ENCODE measurements at places on chromosomes 1 and 21.
A peak's percentile ranks its signal among the peaks of the same experiment; 100 is the strongest.

GRCh38 chr1:223175032-223175431 lies 32.0 kb upstream of the TLR5 start:
- no peak for DNase-seq

DNA sequence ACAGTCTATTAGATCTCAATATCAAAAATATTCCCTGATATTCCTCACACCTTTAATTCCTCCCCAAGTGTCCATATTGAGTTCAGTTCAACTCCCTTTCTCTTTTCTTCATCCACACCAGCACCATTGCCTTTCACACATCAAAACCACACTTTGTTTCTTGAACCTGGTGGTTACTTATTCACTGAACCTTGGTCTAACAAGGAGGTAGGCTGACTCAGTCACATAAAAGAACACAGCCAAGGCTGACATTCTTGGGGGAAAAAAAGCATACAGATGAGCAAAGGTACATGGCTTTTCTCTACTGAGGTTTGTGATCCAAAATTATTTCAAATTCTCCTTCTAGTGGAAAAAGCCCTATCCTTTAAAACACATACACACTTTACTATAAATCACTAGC lies 131.7 kb upstream of the USH2A start:
- DNase-seq, result no peak

GRCh38 chr1:62841587-62842169 lies 57.7 kb downstream of the ATG4C start:
- DNase-seq, result peak; percentile 56

- DNase-seq, result peak; percentile 63
Measured at GRCh38 chr1:219812491-219813203, 115.7 kb downstream of the SLC30A10 start.

GRCh38 chr1:167509587-167509986 lies 8.7 kb downstream of the CD247 start:
- DNase-seq, result no peak

- no peak for DNase-seq
Measured at GRCh38 chr21:41763996-41764395, 2.9 kb downstream of the RIPK4 start.

DNA sequence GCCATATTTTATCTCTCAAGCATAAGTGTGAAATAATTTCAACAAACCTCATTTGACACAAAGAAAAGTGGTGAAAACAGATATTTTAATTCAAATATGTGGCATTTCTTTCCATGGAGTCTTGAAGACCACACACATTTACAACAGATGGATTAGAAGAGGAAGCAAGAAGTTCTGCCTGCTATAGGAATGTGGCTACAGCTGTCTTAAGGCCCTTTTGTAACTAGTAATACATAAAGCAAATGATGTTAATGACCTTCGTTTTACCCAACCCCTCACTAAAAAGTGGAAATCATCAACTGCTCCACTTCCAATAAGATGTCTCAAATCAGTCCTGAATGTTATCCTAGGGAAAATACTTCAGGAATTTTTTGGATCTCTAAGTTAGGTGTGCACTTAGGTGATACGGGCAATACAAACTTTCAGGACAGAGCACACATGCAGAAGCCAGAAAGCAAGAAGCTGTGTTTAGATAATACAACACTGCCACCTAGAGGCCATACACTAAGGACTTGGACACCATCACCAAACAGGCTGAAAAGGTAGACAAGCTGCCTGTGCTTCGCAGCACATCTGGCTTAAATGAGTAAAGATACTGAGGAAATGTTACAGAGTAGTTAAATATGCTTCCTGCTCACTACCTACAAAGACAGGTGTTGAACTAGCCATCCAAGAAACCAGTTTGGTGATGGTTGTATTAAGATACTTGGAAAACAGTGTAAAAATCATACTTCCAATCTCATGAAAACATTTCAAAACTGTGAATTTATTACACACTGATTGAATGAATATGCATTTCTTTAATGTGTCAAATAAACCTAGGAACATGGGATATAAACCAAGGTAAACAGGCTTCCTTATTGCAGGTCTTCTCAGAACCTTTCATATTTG lies 24.4 kb downstream of the RRAGC start:
- DNase-seq, result peak; percentile 76

DNA sequence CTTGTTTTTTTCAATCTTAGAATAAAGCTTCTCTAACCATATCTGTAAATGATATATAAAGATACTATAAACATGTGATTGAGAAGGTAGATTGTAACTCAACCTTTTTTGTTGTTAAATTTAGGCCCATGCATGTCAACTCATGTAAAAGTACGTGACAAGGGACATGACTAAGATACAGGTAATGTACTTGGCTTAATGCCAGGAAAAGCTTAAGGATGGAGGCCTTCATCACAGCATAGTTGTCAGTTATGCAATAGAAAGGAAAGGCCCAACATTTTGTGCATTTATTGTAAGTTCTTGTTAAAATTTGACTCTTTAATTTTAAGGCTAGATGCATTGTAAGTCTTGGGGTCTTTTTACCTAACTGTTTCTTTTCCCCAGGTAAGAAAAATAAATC lies 305.1 kb downstream of the LTN1 start:
- DNase-seq, result no peak

DNA sequence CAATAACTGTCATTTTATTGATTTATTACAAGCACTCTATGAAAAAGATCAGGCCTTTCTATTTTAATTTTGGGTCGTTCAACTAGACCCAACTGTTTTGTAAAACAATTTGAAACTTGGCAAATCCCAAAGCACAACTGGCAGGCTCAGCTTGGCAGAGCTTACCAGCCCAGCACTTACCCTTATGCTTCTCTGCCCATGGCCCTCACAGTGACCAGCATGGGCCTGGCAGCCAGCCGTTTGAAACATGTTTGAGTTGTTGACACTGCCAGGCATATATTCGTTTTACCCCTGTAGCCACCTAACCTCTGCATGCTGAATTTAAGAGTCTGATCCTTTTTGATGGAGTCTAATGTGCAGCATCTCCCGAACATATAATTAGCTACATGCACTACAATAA lies 796.7 kb upstream of the ADGRL2 start:
- DNase-seq, result no peak

DNA sequence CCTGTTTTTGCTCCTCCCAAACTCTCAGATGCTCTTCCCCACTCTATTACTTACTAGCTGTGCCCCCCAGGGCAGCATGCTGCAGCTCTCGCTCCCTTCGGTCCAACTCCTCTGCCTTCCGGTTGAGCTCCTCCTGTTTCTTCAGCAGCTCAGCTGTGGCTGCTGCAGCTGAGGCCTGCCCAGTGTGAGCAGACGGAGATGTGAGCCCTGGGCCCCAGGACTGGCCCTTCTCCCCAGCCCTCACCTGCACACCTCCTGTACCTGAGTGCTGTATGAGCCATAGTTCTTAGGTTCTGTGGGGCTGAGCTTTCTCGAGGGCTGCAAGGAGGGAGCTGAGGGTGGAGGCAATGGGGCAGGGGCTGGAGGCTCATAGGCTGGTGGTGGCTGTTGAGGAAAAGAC lies 1.9 kb downstream of the SCAMP3 start:
- DNase-seq, result no peak

DNA sequence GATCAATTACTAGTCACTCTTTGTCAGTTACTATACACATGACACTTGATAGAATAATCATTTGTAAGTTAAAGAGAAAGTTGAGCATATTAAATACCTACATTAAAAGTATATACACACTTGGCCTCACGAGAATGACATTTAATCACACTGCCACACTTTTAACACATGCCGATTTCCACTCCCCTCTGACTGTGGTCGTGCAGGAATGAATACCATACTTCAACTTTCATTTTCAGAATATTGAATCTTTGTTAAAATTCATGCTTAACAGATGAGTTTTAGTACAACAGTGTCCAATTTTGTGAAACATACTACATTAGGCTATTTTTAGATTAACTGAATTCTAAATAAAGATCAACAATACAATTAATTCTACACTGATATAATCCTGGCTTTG lies 78.2 kb upstream of the SDC3 start:
- peak; percentile 33 for DNase-seq

DNA sequence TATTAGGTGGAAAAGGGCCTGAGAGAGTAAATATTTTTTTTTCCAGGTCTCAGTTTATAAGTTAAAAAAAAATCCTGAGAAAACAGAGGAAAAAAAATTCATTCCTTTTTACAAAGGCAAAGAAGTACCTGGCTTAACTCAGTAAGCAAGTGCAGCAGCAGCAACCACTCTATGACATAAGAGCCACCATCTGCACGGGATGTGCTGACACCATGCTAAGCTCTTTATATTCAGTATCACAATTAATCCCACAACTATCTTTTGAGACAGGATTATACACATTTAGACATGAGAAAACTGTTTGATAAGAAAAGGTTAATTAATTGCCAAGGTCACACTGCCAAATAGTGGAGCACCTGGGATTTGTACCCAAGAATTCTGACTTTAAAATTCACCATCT lies 13.4 kb upstream of the DPT start:
- no peak for DNase-seq

GRCh38 chr1:1066403-1067283 lies 7.5 kb downstream of the RNF223 start:
- peak; percentile 22 for DNase-seq
